ENCODE measurements at places on chromosomes 16 and 17.

GRCh38 chr16:30510376-30510938 lies 15.9 kb downstream of the ZNF768 start:
- DNase-seq = no peak

GRCh38 chr16:4452674-4453073 lies 21.8 kb downstream of the NMRAL1 start:
- DNase-seq = no peak

DNA sequence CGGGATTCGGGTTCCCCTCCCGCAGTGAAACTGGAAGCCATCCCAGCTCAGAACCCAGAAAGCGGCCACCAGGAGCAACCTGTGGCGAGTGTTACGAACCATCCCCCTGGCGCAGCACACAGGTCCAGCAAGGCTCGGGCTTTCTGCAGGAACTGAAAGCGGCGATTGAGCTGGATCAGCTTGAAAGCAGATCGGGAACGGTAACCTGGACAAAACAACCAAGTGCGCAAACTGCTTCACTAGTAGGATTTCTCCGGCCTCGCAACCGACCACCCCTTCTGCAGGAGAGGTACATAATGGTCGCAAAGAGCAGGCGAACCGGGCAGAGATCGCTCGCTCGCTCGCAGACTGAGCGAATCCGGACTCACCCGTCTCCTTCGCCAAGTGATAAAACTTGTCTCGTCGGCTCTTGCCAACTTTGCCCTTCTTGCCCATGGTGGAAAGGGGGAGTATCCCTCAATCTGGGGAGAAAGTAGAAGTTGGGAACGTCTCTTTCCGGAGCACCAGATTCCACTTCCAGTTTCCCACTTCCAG lies 696 bp upstream of the PSMC5 start:
- DNase-seq = no peak

DNA sequence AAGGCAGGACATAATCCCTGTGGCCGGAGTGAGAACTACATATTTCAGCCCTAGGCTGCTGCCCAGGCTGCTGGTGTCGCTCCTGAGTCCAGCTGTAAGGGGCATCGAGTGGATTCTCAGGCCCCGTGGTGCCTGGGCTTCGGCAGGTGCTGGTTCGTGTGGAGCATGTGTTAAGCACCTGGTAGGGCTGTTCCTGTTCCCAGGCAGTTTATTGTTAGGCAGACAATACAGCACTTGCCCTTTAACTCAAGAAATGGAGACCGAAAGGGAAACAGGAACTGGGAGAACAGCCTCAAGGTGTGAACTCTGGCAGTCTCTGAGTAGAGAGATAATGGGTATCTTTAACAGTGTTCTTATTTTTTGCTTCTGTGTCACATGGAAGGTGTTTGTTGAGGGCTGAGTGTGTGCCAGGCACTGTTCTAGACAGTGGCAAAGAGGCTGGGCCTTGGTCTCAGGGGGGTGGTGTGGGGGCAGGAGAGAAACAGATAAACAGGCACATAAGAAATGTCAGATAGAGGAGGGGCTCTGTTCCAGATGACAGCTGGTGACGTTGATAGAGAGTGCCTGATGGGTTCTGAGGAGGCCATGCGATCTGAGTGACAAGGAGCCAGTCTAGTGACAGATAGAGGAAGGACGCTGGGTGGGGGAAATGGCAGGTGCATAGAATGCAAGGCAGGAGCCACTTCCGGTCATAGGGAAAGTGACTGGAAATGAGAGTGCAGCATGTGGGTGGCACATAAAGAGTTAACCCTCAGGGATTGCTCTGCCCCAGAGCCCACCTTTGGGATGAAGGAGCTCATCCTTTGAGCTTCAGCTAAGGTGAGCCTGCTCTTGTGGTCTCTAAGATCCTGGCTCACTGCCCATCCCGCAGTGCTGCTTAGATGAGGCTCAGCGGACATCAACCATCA lies 33.8 kb downstream of the EPN2 start:
- no peak for DNase-seq

GRCh38 chr17:73003487-73003886 lies 89.0 kb downstream of the SLC39A11 start:
- DNase-seq = no peak

DNA sequence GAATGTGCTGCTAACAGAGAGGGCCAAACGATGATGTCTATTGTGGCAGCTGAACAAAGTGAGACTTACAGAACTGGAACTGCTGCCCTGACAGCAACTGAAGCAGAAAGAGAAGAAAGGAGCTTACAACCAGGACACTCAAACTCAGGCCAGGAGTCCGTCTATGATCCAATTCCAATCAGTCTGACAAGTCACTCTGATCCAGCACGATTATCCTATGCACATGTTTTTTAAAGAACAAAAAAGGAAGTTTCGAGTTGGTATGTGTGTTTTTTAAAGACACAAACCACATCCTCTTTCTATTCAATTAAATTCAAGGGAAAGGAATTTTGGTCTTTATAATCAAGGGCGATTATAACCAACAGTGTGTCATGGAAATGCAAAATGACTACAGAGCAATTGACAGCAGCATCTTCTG lies 42.4 kb upstream of the MTMR4 start:
- DNase-seq = no peak

GRCh38 chr16:68529931-68530701 lies 9.0 kb upstream of the ZFP90 start:
- peak; percentile 40 for DNase-seq

GRCh38 chr17:1714980-1715802 lies 5.0 kb upstream of the TLCD2 start:
- DNase-seq = no peak

GRCh38 chr17:43530288-43531081 lies 15.7 kb downstream of the ETV4 start:
- DNase-seq = no peak

DNA sequence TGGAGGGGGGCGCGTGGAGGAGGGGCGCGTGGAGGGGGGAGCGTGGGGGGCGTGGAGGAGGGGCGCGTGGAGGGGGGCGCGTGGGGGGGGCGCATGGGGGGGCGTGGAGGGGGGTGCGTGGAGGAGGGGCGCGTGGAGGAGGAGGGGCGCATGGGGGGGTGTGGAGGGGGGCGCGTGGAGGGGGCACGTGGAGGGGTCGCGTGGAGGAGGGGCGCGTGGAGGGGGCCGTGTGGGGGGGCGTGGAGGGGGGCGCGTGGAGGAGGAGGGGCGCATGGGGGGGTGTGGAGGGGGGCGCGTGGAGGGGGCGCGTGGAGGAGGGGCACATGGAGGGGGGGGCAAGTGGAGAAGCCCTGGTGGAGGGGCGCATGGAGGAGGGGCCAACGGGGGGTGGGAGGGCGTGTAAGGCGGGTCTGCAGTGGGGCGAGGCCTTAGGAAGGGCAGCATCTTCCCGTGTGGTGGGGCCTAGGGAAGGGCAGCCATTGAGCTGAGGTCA lies 7.3 kb downstream of the MSLN start:
- no peak for DNase-seq

DNA sequence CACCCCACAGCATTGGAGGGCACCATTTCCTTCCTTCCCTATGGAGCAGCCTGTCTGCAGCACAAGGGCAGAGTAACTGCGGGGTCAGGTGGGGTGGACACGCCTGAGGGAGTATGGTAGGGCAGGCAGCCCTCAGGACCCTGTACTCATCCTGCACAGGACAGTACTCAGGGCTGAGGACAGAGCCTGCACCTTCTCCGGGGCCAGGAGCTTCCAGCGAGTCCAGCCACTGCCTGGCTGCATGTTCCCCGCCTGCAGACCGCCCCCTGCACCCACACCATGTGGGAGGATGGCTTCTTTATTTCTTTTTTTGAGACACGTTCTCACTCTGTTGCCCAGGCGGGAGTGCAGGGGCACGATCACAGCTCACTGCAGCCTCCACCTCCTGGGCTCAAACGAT lies 47.6 kb upstream of the CDC42EP4 start:
- DNase-seq = no peak

- no peak for DNase-seq
Observed at GRCh38 chr16:22614271-22614947, 103.7 kb downstream of the NPIPB5 start.

GRCh38 chr17:28097254-28097653 lies 54.8 kb downstream of the NLK start:
- DNase-seq = no peak

DNA sequence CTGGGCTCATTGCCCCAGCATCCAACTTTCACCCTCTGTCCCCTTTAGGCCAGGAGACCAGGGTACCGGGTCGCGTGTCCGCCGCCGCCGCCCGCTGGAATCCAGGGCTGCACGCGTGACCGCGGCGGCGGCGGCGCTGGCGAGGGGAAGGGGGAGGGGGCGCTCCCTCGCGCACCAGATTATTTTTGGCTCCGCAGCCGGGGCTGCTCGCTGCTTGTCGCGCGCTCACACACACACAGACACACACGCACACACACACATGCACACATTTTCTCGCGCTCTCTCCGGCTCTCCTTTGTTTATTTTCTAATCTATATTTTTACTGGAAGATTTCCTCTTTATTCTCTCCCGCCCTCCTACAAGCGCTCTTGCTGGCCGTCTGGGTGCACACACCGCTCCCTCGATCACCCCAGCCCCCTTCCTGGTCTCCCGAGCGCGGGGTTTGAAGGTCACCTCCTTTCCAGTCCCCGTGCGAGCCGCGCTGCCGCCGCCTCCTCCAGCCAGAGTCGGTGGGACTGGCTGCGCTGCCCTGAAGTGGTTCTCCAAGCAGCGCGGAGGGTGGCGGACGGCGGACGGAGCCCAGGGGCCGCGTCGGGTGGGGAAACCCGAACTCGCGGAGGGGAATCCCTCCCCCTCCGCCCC lies 921.4 kb upstream of the EEF2KMT start:
- no peak for DNase-seq

GRCh38 chr16:48101069-48101674 lies 54.6 kb downstream of the ABCC12 start:
- no peak for DNase-seq

DNA sequence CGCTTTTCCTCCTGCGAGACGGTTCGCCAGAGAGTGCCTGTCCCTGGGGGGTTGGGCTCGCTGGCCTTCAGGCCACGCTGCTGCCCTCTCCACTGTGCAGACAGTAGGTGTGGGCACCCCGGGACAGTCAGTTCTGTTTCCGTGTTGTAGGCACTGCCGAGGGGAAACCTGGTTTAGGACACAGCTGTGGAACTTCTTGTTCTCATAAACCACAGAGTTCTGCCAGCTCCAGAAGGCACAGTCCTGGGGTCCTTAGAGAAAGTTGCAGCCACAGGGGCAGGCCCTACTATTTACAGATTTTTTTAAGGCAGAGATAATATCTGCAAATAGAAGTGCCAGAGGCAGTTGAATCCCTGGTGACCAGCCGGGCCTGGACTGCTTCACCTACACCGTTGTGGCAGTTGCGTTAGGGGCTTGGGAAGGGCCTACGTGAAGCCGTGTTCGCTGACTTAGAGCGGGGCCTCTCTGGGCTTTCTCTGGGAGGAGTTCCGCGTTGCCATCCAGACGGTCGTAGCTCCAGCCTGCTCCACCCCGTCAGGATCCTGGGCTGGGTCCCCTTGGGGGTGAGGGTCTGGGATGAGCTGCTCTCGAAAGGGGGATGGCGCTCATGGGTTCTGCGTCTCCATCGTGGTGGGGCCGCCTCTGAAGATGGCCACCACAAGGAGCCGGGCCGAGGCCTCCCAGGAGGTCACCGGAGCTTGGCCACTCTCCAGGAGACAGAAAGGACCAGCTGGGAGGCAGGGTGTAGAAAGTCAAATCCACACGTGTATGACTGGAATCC lies 126.3 kb downstream of the BANP start:
- DNase-seq = no peak

DNA sequence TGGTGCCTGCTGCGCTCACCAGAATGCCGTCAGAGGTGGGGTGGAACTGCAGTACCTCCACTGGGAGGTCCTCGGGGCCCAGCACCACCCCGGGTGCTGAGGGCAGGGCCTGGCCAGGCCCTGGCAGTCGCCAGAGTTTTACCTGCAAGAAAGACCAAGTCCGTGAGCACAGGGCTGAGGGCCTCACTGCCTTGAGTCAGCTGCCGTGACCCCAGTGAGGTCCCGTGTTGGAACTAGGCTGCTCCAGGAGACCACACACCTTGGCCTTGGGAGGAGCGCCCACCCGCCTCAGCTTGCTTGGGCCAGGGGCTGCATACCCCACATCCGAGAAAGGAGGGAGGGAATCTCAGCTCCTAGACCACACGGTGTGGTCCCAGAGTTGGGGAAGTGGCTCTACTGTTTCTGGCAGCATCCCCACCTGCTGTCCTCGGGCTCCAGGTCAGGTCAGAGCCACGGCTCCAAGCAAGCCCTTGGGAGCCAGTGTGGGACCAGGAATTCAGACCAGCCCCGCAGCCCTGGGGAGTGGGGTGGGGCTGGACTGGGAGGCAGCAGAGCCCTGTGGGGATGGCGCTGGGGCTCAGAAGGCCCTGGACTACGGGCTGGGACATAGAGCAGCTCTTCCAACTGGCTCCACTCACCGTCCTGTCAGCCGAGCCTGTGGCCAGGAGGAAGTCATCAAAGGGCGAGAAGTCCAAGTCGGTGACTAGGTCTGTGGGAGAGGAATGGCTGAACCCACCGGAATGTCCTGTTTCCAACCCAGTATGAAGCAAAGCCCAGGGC lies 8.7 kb downstream of the CORO7 start:
- DNase-seq = no peak

DNA sequence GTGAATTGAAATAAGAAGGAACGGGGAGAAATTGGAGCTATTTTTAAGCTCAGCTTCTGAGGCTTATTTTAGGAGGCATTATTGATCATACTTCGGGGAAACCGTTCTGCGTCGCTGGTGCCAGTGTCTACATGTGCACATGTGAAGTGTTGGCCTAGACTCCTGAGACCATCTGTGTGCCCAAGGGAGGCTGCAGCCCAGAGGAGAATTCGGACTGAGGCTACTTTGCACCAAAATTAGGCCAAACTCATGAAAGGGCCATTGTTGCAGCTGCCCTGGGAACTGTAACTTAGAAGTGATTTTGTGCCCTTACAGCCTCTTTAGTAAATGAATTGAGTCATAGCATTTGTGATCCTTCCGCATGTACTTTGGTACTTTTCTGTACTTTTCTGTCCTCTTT lies 102.0 kb upstream of the NOL11 start:
- no peak for DNase-seq

- DNase-seq = peak; percentile 14
Observed at GRCh38 chr16:8962393-8963009, 1.2 kb downstream of the USP7 start.

DNA sequence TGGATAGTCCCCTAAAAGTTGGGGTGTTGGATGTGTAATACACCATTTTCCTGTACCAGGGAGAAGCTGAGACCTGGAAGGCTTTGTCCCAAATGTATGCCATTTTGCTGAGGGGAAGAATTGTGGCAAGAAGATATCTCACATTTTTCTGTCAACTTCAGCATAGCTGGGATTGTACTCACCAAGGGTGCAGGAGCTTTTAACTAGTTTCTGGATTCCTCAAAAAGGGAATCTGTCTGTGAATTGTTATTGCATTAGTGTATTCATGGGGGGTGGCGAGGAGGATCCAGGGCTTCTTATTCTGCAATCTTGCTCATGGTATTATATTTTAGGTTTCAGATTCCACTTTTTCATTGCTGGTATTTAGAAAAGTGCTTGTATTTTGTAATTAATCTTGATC lies 208.2 kb upstream of the MYOCD start:
- no peak for DNase-seq

GRCh38 chr17:67452681-67453554 lies 75.8 kb downstream of the PITPNC1 start:
- DNase-seq = no peak

- DNase-seq = no peak
Observed at GRCh38 chr16:14180481-14180944, 109.4 kb downstream of the MRTFB start.

GRCh38 chr17:16931318-16932060 lies 40.4 kb downstream of the TNFRSF13B start:
- no peak for DNase-seq

- DNase-seq = no peak
Observed at GRCh38 chr17:45341533-45342158, 24.8 kb upstream of the MAP3K14 start.

Measured in esophagus squamous epithelium (tissue), 5 donors.